CD4-positive, alpha-beta T cell treated with Interleukin-21 for 1 hour (primary cell): ENCODE measurements at places on chromosomes 1 and 21.

- DNase-seq: no peak
These were observed 51.2 kb downstream of the PLXNA2 start for GRCh38 chr1:208192995-208193394.

DNA sequence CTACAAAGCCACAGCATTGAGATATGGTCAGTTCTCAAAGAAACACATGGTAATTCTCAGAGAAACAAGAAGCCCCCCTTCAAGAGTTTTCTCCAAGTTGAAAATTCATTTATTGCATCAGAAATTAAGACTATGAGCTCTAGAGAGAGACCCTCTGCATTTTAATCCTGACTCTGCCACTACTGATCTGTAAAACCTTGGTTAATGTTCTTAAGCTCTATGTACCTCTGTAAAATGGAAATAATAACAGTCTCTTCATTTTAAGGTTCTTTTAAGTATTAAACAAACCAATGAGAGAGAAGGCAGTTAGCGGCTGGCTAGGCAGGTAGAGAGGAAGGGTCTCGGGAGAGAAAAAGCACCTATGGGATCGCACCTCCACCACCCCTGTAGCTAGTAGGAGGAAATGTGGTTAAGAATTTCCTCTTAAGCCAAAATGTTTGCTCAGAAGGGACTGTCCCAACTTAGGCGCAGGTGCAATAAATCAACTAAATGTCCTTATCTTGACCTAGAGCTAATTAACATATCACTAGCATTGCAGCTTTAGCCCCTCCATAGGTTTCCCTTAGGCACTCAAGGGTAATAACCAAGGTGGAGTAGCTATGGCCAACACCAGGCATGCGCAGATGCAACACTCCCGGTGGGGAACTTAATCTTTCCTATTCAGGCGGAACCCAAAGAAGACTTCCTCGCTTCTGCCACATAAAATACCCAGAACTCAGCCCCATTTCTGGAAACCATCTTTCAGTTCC is 1685.4 kb downstream of the MRPL39 start:
- no peak for DNase-seq

DNA sequence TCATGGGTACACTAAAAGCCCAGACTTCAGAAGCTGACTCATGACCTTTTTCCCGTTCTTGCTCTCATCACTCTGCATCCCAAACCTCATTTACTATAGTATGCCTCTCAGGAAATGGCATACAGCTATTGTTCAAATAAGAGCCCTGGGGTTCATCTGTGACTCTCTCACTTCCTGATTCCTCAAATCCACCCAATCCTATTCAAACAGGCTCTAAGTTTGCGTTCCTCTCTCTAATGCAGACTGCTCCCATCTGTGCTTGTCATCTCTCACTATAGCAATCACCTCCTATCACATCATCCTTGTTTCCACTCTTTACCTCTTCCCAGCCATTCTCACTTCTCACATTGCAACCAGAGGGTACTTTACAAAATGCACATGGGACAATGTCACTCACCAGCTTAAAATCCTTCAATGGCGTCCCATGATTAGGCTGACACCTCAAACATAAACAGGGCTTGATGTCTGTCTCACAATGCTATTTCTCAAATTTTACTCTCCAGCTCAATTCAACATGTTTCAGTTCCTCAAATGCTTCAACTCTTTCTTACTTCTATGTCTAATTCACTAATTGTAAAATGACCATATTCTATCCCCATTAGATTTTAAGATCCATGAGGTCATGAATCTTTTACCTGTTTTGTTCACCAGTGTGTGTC is 408.4 kb downstream of the NTNG1 start:
- no peak for DNase-seq

- DNase-seq: no peak
These were observed 37.2 kb downstream of the ACTA1 start for GRCh38 chr1:229396585-229397206.

DNA sequence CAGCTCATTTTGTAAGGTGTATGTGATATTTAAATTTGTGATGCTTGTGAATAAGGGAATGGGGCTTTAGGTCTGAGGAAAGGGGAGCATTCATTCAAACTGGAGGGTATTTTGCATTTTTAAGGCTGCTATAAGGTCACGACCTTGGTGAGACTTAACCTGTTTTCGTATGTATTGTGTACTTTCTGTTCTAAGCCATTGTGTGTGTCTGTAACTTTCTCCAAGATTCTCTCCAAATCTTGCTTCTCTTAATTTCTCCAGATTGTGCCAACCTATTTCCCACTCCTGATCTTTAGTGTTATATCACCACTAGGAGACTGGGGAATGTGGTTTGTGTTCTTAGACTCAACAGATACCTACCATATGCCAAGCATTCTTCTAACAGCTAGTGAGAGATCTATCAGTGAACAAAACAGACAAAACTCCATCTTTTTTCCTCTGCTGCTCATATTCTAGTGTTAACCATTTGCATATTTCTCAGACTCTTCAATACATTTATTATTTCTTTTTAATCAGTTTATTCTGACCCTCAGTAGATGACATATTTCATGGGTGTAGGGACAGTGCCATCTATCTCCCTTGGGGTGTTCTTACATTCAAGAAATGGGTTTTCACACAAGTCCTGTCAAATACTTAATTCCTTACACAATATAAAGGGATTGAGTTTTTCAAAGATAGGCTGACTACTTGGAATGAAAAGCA is 27.5 kb downstream of the ATP1B1 start:
- no peak for DNase-seq

DNA sequence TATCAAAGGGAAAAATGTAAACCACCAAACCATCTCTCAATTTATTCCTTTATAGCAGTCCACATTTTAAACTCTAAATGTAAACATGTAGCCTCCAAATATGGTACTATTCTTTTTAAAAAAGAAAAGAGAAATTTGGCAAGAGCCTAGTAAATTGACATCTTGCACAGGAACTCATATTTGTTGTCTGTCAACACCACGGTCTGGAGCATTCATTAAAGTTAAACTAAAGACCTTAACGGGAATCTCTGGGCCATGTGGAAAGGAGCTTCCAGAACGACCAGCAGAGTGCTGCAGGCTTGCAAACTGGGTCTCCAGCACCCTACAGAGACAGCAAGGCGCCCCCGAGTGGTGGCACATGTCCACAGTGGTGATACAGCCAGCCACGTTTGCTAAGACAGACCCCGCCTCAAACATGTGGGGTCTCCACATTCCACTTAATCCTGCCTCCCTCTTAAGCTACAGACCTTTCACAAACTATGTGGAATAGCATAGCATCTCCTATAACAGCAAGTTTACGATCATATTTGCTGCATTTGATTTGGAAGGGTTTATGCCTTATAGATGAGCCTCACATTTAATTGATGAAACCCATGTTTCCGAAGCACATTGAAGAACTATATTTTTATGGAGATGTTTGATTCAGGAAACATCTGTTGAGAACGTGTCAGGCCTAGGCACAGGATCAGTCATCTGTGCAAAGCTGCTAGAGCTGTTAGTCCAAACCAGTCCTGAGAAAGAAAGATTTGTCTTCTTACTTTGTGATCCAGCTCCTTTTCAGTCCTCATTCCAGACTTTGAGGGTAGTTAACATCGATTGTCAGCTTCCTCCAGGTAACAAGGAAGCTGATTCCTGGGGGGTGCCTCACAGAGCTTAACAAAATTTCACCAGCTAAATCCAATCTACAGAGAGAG is 96.4 kb upstream of the BACE2 start:
- no peak for DNase-seq
